ENCODE measurements at places on chromosomes 6 and 20.

DNA sequence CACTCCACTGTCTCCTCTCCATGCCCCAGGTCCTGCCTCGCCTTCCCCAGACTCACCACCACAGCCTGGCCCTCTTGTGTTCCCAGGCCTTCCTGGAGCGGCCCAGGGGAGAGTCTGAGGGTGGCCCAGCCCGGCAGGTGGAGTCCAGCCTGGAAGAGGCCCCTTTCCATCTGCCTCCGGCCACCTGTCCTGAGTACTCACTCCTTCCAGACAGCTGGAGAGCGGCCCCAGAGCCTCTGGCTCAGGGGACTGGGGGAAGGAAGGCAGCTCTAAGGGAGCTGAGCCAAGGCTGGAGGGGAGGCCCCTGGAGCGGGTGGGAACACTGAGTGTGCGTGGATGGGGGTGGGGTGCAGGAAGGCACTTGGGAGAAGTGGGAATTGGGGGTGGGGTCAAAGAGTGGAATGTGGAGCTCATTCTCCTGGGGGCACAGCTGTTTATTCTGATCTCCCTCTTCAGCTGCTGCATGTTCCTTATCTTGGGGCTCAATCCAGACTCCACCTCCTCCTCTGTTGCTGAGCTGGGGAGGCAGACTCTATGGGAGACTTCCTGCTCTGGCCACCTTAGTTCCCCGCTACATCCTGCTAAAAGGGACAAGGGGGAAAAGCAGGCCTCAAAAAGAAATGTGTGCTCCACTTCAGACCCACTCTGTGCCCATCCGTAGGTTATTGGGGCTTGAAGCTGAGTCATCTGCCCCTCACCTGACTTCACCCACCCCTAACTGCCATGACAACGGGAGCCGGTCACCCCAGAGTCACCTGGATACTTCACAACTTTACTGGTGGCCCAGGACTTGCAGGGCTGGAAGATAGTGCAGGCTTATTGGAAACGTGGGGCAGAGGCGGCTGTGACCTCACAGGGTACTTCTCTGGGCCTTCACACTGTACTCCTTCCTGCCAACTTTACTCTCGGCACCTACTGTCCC, 19.5 kb upstream of the TAF8 start:
- DNase-seq: no peak

DNA sequence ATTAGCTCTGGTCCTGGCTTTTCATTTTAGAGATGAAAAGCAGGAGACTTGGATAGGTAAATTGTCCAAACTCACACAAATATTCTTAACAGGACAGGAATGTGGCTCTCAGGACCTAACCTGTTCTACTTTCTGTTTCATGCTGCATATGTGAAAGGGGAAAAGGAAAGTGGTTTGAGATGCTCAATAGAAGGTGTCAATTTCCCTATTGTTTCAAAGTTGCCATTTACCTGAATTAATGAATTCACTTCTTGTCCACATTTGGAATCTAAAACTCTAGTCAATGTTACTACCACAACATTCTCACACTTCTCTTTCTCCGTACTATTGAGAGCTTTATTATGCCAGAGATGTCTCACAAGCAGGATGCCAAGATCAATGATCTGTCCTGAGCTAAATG, 4.8 kb upstream of the EFHC1 start:
- DNase-seq: no peak

DNA sequence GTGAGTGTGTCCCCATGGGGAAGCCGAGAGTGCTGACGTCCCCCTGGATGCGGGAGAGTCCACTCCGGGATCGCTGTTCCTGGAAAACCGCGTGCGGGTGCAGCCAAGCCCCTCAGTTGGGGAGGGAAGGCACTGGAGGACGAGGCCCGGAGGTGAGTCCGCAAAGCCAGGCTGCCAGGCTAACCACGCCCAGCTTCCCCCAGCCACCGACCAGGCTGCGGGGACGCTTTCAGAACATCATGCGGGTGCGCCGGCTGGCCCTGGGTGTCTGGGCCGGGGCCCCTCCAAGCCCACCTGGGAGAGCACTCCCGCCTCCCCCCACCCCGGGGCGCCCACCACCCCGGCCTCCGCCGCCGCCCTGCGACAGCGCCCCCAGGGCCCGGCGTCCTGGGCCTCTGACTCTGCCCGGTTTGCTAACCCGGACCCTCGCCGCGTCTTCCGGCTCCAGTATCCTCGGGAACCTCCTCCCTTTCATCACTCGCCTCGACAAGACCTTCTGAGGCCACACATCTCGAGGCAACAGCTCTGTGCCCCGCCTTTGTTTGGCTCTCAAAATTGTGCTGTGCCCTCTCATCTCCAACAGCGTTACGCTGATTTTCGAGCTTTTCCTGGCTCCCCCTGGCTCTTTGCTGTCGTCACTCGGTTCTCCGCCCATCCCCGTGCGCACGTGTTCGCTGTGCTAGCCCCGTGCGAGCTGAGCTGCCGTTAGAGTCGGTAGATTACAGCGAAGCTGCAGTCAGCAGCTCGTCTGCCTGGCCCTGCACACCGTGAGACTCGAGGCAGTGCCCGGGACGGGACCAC, 47.1 kb upstream of the ENTPD6 start:
- DNase-seq: no peak

GRCh38 chr6:69580706-69581105, 216.1 kb downstream of the LMBRD1 start:
- no peak for DNase-seq

DNA sequence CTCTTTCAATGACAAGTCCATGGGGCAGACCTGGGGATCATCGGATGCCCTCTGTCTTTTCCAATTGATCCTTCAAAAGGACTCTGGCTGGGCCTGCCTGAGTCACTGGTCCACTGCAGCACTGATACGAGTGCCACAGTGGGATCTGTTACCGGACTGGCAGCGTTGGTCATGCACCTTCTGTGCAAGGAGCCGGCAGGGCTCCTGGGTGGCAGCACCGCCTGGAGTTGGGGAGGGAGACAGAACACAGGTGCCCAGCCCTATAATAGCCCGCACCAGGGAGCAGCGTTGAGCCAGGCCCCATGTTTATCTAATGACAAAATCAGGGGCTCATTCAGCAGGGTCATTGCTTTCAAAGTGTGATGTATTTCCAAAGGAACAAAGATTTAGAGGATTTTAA, 64.2 kb upstream of the NXT1 start:
- DNase-seq: no peak

DNA sequence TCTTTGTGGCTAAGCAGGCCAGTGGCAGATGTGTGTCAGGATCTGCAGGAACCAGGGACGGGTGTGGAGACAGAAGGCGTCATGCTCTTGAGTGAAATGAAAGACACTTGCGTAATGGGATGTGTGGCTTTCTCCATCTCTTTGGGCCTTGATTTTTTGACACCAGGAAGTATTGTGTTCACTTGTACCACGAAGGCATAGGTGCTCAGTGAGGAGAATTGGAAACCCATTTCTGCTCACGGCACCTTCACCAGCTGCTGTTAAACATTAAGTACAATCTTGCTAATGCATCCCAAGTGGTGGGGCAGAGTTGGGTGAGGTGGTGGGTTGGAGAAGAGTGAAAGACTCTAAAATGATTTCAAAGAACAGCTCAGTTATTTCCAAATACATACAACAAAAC, 30.0 kb downstream of the GJA10 start:
- no peak for DNase-seq

DNA sequence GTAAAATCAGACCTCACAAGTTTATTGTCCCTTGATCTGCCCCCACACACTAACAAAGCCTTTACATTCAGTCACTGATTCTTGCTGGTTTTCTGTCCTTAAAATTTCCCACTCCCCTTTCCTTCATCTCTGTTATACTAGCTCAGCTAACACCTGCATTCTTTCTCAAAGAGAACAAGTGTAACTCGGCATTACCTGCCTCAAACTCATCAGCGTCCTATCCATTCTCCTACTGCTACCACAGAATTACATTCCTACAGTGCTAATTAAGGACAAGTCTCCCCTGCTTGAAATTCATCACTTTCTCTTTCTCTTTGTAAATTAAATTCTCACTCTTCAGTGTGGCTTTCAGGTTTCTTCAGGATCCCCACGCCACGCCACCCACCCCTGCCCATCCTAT, 773.2 kb downstream of the FRK start:
- no peak for DNase-seq

GRCh38 chr20:11895861-11896387, 21.8 kb upstream of the BTBD3 start:
- no peak for DNase-seq

DNA sequence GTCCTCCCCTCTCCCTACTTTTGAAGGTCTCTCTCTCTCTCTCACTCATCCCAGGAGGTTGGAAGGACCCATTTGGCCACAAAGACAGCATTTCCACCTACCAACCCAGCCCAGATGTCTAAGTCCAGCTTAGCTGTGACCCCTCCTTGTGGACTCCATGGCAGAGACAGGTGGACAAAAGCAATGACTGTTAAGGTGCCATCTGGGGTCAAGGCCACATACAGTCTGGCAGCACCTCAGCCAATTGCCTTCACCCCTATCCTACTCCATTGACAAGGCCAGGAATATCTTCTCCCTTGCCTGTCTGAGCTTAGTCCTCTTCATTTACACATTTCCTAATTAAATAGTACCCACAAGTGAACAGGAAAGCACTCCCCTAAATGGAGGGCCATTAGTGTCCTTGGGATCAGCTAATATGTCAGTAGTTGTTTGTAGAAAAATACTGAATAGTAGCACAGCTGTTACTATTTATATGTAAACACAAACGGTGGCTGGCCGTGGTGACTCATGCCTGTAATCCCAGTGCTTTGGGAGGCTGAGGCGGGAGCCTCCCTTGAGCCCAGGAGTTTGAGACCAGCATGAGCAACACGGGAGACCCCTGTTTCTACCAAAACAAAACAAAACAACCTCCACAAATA, 28.8 kb downstream of the GCM1 start:
- peak; percentile 32 for DNase-seq

DNA sequence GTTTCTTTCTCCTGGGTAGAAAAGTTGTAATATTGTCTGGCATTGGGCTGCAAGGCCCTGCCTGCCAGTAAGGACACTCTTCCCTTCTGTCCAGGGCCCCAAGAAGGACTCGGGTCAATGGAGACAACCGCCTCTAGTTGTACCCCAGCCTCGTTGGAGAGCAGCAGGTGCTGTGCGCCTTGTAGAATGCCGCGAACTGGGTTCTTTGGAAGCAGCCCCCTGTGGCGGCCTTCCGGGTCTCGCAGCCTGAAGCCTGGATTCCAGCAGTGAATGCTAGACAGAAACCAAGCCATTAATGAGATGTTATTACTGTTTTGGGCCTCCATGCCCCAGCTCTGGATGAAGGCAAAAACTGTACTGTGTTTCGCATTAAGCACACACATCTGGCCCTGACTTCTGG, 37.0 kb downstream of the PLCG1 start:
- DNase-seq: no peak

DNA sequence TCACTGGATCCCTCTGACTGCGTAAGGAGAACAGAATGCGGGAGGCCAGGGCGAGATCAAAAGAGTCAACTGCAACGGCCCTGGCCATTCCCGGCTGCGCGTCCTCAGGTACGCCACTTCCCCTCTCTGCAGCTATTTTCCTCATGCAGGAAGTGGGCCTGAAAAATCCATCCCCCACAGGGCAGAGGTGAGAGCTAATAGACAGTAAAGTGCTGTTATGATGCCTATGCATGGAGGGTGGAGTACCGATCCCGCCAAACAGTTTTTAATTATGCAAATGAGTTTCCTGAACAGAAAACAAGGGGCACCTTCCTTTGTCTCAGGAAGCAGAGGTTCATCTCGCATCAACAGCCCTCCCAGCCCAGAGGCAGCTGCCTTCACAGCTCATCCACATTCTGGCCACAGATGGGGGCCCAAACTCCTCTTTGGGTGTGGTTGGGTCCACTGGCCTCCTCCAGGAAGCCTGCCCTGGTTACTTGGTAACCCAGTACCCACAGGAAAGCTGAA, 9.3 kb downstream of the PREX1 start:
- no peak for DNase-seq

GRCh38 chr6:34531580-34532201, 24.4 kb downstream of the SPDEF start:
- no peak for DNase-seq

DNA sequence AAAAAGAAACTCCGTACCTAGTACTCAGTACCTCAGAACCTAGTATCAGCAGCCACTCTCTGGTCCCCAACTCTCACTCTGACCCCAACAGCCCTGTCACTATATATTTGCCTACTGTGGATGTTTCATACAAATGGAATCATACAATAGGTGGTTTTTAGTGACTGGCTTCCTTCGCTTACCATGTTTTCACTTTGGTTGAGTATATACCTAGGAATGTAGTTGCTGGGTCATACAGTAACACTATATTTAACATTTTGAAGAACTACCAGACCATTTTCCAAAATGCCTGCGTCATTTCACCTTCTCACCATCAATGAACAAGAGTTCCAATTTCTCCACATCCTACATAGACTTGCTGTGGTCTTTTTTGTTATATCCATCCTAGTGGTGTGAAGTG, 283.2 kb downstream of the GMDS start:
- no peak for DNase-seq

- no peak for DNase-seq
Measured at GRCh38 chr20:45036044-45036755, 64.7 kb downstream of the KCNS1 start.

GRCh38 chr6:137099689-137100403, 55.1 kb upstream of the IL20RA start:
- DNase-seq: no peak

GRCh38 chr6:121438869-121439268, 3.4 kb downstream of the GJA1 start:
- DNase-seq: no peak
